ENCODE measurements at places on chromosomes 6 and 20.

- DNase-seq, result no peak
These were observed 100.2 kb downstream of the PREP start for GRCh38 chr6:105302617-105303128.

- no peak for DNase-seq
These were observed 682 bp upstream of the ZSCAN9 start for GRCh38 chr6:28224131-28225055.

DNA sequence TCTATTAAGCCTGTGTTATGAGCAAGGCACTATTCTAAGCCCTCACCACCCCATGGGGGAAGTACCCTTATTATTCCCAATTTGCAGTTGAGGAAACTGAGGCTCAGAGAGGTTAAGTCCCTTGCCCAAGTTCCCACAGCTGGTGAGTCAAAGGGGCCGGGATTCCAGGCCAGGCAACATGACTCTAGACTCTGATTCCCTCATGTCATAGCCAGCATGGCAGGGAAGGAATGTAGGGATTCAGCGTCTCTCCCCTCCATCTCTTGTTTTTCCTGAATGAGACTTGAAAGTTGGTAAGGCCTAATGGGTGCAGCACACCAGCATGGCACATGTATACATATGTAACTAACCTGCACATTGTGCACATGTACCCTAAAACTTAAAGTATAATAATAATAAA lies 6.7 kb downstream of the C6orf132 start:
- no peak for DNase-seq

DNA sequence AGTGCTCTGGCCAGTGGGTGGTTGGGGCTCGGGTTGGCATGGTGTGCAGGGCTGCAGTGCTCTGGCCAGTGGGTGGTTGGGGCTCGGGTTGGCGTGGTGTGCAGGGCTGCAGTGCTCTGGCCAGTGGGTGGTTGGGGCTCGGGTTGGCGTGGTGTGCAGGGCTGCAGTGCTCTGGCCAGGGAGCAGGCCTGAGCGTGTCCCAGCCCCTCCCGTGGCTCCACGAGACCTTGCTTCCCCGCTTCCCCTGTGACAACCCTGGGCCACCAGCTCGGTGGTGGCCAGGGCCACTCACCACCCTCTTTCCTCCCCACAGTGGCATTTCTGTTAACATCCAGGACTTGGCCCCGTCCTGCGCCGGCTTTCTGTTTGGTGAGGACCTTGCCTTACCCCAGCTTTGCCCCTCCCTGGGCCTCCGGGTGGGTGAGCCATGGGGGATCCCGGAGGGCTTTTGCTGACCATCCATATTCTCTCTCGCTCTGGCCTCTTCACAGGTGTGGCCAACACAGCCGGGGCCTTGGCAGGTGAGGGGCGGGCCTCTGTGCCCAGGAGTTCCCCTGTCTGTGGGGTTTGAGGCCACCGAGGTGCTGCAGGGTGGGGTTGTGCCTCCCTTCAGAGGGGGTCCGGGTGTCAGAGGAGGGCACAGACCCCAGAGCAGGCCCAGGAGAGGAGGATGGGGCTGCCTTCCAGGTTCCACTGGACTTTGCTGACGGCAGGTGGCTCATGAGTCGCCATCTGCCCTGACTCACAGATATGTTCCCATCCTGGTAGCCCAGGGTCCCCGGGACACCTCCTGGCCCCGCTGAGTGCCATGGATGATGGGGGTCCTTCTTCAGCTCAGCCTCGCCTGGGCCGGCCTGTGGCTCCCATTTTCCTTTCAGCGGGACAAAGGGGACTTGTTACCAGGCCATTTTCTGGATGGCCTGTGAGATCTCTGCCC lies 14.0 kb downstream of the SLC17A9 start:
- DNase-seq, result no peak

- DNase-seq, result peak; percentile 54
These were observed 56.8 kb downstream of the KCNS1 start for GRCh38 chr20:45044084-45044573.

DNA sequence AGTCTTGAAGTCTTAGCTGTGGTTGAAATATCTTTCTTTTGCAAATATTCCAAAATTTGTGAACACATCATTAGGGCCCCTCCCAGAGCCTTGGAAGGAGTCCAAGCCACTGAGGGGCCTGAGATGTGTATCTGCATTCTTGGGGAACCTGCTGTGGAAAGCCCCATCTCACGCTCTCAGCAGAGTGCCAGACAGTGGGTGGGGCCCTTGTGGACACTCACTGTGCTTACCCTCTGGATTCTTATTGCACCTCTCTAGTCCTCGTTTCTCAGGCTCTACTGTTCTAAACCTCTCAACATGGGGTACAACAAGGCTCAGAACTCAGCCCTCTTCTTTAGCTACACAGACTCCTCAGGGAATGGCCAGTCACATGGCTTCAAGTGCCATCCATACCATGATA lies 416.2 kb upstream of the CDH4 start:
- no peak for DNase-seq
